ENCODE measurements at places on chromosomes 13 and 19.

DNA sequence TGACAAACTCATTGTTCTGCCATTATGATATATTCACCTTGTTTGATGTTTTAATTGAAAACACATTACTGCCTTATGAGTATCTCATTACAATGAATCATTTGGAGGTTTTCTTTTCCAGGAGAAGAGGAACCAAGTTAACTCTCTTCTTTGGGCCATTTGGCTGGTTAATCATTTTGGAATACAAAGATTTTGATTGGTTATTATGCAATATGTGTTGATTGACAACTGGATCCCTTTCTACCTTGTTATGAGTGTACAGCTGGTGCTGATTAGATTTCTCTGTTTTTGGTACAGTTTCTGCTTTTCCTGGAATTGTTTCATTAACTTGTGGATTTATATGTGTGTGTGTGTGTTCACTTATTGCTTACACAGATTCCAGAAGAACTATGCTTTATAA is 49.2 kb upstream of the RGCC start:
- DNase-seq, result no peak

- DNase-seq, result no peak
Observed at GRCh38 chr19:9986787-9987281, 23.5 kb downstream of the COL5A3 start.

GRCh38 chr19:47241919-47242577 is 11.0 kb upstream of the BBC3 start:
- no peak for DNase-seq

DNA sequence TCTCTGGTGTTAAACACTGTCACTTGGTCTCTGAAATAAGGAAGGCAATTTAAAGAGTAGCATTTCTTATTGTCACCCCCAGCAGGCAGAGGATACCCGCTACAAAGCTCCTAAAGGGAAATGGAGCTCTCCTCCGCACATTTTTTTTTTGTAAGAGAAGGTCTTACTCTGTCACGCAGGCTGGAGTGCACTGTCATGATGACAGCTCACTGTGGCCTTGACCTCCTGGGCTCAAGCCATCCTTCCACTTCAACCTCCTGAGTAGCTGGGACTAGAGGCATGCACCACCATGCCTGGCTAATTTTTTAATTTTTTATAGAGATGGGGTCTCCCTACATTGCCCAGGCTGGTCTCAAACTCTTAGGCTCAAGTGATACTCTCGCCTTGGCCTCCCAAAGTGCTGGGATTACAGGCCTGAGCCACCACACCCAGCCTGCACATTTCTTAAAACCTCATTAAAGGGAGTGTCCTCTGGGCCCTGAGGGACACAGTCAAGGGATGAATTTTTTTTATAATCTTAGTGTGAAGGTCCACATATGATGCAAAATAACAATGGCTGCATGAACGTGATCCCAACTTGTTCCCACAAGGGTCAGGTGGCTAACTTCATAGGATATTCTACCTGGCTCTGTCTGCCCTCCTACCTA is 32.1 kb downstream of the SLC25A30 start:
- DNase-seq, result no peak

- no peak for DNase-seq
Observed at GRCh38 chr13:78686461-78686860, 27.5 kb upstream of the OBI1 start.

- no peak for DNase-seq
Observed at GRCh38 chr13:60112771-60113170, 51.0 kb downstream of the DIAPH3 start.

DNA sequence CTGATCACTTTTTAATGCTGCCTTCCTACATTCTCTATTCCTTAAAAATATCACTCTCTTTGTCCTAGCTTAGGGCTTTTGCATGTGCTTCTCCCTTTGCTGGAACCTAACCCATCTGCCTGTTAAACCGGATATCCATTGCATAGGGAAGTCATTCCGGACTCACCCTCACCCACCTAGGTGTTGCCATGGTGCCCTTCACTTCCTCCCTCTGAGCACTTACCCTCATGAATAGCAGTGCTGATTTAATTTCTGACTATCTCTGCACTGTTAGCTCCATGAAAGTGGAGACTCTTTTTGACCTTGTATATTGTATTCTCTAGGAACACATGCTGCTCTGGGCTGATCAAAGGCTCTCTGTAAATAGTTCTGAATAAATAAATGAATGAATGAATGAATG is 401.9 kb downstream of the PCDH20 start:
- DNase-seq, result no peak

GRCh38 chr13:31674051-31674450 is 65.3 kb upstream of the RXFP2 start:
- no peak for DNase-seq

GRCh38 chr13:102940143-102940542 is 94.3 kb downstream of the ERCC5 start:
- no peak for DNase-seq

- no peak for DNase-seq
Observed at GRCh38 chr19:18349524-18350128, 9.2 kb downstream of the PGPEP1 start.

DNA sequence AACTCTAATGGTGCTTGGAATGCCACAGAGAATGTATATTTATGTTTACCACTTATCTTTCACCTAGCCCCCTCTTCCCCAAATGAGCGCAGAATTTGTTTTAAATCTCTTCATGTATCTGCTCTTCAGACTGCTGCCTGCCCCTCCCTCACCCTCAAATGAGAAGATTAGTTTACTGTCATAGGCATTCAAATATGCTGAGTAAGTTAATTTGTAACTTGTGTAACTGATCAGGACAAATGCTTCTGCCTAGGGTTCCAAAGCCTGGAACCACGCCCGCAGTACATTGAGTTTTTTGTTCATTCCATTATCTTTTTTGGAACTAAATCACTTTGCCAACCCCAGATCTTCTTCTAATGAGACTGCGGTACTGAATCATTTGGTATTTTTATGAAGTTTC is 74.5 kb downstream of the ATP8A2 start:
- no peak for DNase-seq

DNA sequence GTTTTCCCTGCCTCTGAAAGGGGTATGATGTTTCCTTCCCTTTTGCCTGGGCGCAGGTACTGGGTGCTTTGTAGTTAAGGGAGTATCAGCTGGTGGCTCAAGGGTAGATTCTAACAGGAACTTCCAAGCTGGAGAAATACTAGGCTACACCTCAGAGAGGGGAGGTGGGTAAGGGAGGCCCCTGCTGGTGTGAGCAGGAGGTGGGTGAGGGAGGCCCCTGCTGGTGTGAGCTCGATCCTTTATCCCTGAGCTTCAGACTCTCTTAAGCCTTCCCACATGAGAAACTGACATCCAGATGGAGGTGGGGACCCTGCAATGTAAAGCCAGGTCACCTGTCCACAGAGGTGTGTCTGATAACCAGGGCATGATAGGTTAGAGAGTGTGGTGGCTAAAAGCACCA is 32.1 kb downstream of the CYP2B6 start:
- no peak for DNase-seq

GRCh38 chr13:67713571-67713970 is 483.4 kb upstream of the PCDH9 start:
- DNase-seq, result no peak

- DNase-seq, result no peak
Observed at GRCh38 chr13:59266478-59267063, 897.2 kb downstream of the DIAPH3 start.
